ENCODE measurements at places on chromosomes 12 and 14.

GRCh38 chr12:20305470-20305869 is 62.9 kb upstream of the PDE3A start:
- DNase-seq: no peak

DNA sequence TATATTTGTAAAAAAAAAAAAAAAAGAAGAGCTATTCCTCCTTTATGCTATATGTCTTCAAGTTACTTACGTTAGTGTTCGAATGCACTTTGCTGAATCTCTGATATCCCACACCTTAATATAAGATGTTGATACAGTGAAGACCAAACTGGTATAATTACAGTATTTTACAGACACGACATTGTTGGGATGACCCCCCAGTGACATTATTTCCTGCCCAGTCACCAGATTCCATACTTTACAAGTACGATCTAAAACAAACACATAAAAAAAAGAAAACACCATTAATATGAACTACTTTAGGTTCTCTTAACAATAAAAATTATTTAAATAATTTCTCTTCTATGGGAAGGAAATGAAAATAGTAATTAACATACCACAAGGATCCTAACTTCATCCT is 133.4 kb downstream of the KIF21A start:
- DNase-seq: no peak

- DNase-seq: no peak
Observed at GRCh38 chr14:36176524-36176923, at the start of gene PTCSC3. Gene PTCSC3 (minus strand): TSS chr14:36176722.

GRCh38 chr12:76033081-76034011 is 1.8 kb upstream of the PHLDA1 start:
- DNase-seq: no peak

- DNase-seq: no peak
Observed at GRCh38 chr14:98798099-98798498, 473.9 kb downstream of the BCL11B start.
